ENCODE measurements at places on chromosomes 1 and 21. TPM values are rescaled to one million over a fixed set of nuclear protein-coding genes. Genes with fewer than 3 reads are reported as not detected.

DNA sequence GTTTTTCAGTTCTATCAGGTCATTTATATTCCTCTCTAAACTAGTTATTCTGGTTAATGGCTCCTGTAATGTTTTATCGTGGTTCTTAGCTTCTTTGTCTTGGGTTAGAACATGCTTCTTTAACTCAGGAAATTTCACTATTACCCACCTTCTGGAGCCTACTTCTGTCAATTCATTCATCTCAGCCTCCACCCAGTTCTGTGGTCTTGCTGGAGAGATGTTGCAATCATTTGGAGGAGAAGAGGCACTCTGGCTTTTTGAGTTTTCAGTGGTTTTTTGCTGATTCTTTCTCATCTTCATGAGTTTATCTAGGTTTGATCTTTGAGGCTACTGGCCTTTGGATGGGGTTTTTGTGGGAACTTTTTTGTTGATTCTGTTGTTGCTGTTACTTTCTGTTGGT, 213.0 kb downstream of the BRINP2 start:
- no peaks in the 10 kb centered on the region for H3K4me1 ChIP-seq
- DNase-seq, result no peak
- no peak overlapping the region for H3K4me3 ChIP-seq

The GSTM4 gene
- polyA plus RNA-seq, result 19.3 TPM

- peak overlapping the region; percentile 58 for H3K4me3 ChIP-seq
- no peak for DNase-seq
- H3K27me3 ChIP-seq, result no peaks in the 10 kb centered on the region
- no peak overlapping the region for H3K27ac ChIP-seq
- no peaks in the 10 kb centered on the region for H3K36me3 ChIP-seq
These were observed 71.2 kb downstream of the CHRM3 start for GRCh38 chr1:239457491-239458143.

- no peak overlapping the region for H3K4me3 ChIP-seq
- H3K4me1 ChIP-seq, result peaks cover 16% of the 10 kb centered on the region
- no peaks in the 10 kb centered on the region for H3K27me3 ChIP-seq
- H3K36me3 ChIP-seq, result peaks cover 42% of the 10 kb centered on the region
- H3K27ac ChIP-seq, result no peak overlapping the region
These were observed 30.2 kb upstream of the SLAMF1 start for GRCh38 chr1:160676869-160677597.

- H3K4me3 ChIP-seq, result no peak overlapping the region
- H3K27ac ChIP-seq, result no peak overlapping the region
- no peaks in the 10 kb centered on the region for H3K27me3 ChIP-seq
- H3K36me3 ChIP-seq, result peaks cover 33% of the 10 kb centered on the region
- no peak for DNase-seq
These were observed 54.6 kb downstream of the STXBP3 start for GRCh38 chr1:108801101-108801500.

GRCh38 chr1:182133181-182133580, 71.7 kb upstream of the ZNF648 start:
- peaks cover 18% of the 10 kb centered on the region for H3K36me3 ChIP-seq
- H3K27ac ChIP-seq, result no peak overlapping the region
- peaks cover 20% of the 10 kb centered on the region for H3K27me3 ChIP-seq
- H3K4me1 ChIP-seq, result no peaks in the 10 kb centered on the region
- H3K4me3 ChIP-seq, result no peak overlapping the region

DNA sequence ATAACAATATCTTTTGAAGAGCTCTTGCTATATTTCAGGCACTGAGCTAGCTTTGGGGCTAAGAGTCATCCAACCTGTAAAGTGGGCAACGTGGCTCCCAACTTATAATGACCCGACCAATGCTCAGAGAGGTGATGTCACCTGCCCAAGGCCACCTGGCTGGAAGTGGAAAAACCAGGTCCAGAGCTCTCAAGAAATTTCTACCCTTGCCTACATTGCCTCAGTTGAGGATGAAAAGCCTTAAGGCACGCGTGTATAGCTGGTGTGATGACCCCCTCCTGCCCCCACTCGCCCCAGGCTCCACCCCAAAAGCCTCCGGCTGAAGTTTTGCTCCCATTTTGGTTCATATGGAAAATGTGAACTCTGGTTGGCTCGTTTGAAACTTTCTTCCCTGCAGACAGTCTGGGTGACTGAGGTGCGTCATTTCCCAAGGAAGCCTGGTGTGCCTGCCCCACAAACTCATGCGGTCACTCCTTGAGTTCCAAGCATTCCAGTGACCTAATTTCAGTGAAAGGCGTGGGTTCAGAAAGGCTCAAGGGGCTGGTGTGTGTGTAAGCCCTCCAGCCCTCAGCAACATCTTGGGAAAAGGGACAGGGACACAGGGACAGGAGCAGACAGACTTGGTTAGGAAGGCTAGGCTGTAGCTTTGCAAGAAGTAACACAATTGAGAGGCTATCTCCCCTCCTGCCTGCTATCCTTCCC, 20.5 kb downstream of the HTR1D start:
- no peak overlapping the region for H3K4me3 ChIP-seq
- peaks cover 38% of the 10 kb centered on the region for H3K27me3 ChIP-seq
- no peaks in the 10 kb centered on the region for H3K36me3 ChIP-seq
- no peak for DNase-seq

Measured in naive B cell (primary cell).